Midbrain (tissue), 1 donor: ENCODE measurements at places on chromosomes 4 and X.

DNA sequence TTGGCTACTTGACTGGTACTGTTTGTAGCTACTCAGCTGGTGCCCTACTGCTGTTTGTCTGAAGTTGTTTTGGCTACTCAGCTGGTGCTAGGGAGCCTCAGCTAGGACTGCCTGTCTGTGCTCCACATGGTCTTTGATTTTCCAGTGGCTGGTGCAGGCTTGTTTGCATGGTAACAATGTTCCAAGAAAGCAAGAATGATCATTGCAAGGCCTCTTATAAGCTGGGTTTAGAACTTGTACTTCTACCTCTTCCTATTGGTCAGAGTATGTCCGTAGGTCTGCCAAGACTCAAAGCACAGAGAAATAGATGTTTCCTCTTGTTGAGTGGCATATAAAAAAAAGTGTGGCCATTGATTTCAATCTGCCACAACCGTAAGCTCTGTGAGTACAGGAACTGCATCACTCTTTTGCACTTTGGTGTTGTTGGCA, 17.6 kb downstream of the NFKB1 start:
- peak; percentile 23 for DNase-seq

- DNase-seq, result no peak
Observed at GRCh38 chrX:32150141-32150540, 1061.2 kb downstream of the DMD start.

GRCh38 chr4:186144198-186144945, 39.9 kb downstream of the FAM149A start:
- DNase-seq, result peak; percentile 46

- no peak for DNase-seq
Observed at GRCh38 chr4:85708468-85708867, 233.5 kb downstream of the ARHGAP24 start.

DNA sequence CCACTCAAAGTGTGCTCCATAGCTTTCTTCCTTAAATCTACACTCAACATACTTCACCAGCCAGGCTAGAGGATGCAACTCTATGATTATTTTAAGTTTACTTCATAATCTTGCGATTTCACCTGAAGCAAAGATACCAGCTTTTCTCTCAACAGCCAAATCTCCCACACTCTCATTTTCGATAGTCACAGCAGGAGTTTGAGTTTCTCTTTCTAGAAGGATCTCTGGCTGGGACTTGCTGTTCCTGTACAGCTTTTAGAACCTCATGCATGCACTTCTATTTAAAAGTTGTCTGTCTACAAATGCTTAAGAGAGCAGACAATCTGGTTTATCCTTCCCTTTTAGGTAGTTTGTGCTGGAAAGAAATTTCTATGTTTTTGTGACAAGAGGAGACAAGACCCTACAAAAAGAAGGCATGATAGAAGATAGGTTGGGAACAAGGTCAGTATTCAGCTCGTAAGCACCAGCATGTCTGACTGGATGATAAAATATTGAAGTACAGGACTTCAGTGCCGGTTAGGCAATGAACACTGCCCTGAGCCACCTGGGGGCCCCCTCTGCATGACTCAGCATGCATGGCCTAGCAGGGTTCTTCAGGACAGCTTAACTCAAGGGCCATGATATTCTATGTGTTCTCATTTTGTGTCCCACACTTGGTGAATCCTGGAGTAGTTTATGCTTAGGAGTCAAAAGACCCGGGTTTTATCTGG, 65.6 kb downstream of the ATXN3L start:
- no peak for DNase-seq

GRCh38 chr4:137661693-137662092, 129.4 kb upstream of the PCDH18 start:
- DNase-seq, result no peak

DNA sequence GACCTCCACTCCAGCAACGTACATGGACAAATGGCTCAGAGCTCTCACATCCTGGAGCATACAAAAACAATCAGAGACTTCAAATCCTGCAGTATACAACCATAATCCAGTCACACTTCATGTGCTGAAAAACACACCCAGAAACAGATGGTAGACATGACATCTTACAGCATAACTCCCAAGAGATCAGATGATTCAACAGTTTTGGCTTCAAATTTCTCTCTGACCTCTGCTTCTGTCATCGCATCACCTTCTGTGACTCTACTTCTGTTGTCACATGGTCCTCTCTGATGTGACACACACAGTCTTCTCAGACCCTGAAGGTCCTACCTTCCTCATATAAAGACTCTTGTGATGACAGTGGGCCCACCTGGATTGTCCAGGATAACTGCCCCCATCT, 18.5 kb downstream of the SUV39H1 start:
- DNase-seq, result no peak

DNA sequence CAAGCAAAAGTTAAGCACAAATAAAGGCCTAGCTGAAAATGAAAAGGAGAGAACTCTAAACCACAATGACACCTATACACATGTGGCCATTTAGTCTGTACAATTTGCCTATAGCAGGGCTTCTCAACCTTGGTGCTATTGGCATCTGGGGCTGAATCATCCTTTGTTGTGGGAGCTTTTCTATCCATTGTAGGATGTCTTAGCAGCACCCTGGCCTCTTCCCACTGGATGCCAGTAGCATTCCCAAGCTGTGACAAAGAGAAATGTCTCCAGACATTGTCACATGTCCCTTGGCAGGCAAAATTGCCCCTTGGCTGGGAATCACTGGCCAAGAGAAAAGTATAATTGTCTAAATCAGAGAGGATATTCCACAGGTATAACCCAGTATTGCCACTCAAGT, 13.5 kb upstream of the PRPS2 start:
- DNase-seq, result no peak

GRCh38 chrX:75273483-75273882, 402 bp upstream of the UPRT start:
- DNase-seq, result peak; percentile 44

GRCh38 chr4:124372916-124373315, 339.6 kb downstream of the ANKRD50 start:
- DNase-seq, result no peak

DNA sequence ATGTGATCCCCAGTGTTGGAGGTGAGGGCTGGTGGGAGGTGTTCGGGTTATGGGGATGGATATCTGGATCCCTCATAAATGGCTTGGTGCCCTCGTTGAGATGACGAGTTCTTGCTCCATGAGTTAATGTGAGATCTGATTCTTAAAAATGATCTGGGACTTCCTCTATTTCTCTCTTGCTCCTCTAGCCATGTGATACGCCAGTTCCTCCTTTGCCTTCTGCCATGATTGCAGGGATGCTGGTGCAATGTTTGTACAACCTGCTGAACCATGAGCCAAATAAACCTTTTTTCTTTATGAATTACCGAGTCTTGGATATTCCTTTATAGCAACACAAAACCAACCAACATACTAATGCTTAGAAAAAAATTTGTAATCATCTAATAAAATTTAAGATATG, 56.6 kb downstream of the STAP1 start:
- no peak for DNase-seq

- DNase-seq, result no peak
Observed at GRCh38 chr4:127829014-127829413, 46.9 kb downstream of the HSPA4L start.

DNA sequence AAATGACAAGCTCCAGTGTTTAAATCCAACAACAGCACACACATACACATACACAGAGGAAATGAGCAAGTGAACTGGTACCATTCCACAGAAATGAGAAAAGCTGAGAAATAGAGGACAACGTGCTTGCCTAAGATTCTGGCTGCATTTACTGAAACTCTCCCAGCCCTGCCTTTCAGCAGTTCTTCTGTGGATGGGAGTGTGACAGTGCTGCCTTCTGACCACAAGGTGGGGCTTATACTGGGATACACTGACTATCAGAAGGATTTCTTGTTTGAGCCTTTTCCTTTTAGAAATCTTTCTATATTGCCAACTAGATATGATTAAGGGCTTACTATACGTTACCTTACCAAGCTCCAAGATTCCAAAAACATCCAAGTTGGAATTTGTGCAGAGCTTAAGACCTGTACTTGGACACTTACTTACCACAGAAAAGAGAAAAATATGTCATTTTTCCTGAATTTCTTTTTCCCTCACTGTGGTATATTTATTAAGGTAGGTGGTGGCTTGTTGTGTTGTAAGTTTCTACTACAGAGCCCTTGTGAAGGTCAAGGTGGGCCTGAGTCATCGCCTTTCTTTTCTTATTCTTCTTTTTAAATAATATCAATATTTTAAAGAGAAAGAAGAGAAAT, 10.7 kb upstream of the CXCL8 start:
- peak; percentile 36 for DNase-seq

DNA sequence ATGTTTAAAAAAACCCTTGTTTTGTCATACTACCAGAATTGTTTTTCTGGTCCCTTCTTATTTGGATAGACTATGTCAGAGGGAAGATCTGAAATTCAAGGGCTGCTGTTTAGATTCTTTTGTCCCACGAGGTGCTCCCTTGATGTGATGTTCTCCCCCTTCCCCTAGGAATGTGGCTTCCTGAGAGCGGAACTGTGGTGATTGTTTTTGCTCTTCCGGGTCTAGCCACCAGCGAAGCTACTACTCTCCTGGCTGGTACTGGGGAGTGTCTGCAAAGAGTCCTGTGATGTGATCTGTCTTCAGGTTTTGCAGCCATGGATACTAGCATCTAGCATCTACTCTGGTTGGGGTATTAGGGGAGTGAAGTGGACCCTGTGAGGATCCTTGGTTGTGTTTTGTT, 271.1 kb downstream of the DCAF12L2 start:
- DNase-seq, result no peak

DNA sequence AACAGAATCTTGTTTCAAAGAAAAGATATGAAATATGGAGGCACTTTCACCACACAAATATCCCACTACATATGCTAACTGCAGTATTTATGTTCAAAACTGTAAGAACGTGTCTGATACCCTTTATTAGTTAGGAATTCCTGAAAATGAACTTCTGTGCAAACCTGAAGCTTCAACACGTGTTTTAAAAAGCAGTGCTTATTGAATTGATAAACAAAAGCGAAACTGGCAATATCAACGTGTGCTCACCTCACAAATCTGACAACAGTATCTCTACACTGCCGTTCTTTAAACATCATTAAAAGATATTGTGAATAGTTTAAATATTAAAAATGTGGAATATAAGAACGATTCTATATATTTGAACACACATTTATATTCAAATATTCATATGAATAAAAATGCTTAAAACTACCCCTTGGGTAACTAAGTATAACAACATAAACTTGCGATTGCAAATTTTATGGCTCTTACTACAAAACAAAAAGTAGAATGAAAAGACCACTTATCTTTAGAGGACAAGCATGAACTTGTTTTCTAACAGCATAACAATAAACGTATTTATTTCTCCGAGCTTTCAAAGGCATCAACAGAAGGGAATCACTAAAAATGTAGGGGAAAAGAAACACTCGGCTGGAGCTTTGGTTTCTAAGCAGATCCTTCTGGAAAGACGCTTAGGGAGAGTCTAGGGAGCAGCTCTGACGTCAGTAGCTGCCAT, at the start of gene LRP2BP:
Gene LRP2BP, minus strand, starts transcription at position 687 of the 718 bp plus-strand sequence. CDS start 17,738 bp downstream, outside the sequence.
- peak; percentile 91 for DNase-seq

GRCh38 chr4:2104556-2105345, 45.6 kb downstream of the NAT8L start:
- no peak for DNase-seq

GRCh38 chr4:184513802-184514120, 39.4 kb upstream of the IRF2 start:
- DNase-seq, result no peak

DNA sequence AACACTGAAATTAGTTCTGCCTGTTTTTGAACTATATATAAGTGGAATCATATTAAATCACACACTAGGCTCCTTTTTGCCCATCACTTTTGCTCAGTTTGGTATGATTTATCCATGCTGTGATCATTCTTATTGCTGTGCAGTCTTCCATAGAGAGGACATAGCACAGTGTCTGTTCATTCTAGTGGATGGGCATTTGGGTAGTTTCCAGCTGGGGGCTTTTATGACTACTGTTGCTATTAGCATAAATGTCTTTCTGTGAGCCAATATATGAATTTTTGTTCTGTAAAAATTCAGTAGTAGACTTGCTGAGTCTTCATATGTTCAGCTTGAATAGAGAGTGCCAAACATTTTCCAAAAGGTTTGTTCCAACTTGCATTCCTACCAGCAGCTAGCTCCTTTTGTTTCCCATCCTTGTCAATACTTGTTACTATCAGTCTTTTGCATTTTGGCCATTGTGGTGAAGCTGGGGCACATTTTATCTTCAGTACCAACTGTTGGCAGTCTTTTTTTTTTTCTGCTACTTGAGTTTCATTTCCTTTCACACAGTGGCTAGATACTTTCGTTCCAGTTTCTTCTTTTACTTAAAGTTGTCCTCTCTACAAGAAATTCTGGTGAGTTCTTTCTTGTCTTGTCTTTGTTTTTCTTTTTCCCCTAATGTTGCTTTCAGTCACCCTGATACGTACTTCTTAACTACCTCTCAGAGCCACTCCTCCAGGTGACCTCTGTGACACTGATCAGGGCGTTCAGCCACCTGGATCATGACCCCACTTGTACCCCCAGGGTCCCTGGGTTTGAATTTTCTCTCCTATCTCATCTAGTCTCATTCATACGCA, 87.0 kb downstream of the ANXA3 start:
- DNase-seq, result no peak

DNA sequence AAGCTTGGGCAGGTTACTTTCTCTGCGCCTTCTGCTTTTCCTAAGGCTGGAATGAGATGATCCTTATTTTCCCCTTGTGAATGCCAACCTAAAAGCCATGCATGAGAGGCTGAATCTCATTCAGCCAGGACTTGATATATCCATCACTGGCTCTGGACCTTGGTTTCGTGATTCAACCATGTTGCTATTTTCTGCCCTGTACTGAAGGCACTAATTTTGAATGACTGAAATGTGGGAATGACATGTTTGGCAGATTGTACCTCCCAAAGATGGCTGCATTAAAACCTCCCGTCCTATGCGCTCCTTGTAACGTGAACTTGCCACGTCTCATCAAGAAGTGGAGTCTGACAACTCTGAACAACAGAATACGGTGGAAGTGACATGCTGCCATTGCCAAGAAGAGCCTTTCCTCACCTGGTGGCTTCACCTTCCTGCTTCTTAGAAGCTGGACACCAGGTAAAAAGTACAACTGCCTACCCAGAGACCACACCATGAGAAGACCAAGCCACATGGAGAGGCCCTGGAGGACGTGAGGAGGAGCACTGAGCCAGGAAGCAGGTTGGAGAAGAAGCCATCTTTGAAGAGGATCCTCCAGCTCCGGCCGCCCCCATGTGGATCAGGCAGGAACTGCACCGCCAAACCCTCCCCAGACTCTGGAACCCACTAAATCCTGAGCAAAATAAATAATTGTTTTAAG, 174.5 kb downstream of the NSUN7 start:
- DNase-seq, result peak; percentile 29
